ENCODE measurements at places on chromosomes 12 and 14.

DNA sequence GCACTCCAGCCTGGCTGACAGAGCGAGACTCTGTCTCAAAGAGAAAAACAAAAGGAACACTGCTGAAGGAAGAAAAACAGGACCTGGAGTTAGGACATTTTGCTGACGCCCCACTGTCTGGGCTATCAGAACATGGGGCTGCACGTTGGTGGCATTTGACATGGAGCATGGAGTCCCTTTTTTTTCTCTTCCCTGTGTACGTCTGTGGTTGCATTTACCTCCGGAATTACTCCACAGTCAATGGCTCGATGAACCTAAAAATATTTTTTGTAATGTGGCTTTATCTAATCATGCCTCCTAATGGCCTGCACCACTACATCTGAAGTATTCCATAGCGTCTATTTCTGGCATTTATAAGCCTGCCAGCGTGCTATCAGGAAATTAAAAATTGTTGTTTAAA lies 30.7 kb downstream of the TESC start:
- DNase-seq = no peak

DNA sequence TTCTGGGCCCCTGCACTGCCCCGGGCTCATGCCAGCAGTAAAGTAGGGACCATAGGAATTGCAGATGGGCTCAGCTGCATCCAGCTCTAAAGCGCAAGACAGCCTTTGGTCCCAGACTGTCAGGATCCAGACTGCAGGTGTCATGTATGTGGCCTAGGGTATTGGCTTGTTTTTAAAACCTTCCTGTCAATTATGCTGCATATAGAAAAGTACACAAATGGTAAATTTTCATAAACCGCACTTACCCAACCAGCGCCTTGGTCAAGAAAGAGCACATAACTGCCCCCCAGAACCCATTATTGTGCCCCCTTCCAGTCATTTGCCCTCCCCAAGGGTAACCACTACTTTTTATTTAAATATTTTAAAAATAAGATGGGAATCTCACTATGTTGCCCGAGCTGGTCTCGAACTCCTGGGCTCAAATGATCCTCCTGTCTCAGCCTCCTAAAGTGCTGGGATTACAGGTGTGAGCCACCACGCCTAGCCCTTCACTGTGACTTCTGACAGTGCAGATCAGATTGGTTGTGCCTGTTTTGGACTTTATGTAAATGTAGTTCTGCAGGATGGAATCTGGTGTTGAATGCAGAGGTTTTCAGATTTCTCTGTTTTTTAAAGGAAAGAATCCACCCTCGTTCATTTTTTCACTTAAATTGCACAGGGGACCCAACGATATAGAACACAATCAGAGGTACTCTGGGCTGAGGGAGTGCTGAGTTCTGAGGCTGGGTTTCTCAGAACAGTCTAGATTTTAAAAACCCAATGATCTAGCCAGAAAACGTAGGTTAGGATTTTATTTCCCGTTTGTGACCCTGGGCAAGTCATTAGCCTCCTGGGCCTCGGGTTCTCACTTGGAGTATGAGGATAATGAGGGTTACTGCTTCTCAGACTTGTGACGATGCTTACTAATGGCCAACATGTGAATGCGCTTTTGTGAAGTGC lies 6.7 kb downstream of the NR4A1 start:
- DNase-seq = no peak

DNA sequence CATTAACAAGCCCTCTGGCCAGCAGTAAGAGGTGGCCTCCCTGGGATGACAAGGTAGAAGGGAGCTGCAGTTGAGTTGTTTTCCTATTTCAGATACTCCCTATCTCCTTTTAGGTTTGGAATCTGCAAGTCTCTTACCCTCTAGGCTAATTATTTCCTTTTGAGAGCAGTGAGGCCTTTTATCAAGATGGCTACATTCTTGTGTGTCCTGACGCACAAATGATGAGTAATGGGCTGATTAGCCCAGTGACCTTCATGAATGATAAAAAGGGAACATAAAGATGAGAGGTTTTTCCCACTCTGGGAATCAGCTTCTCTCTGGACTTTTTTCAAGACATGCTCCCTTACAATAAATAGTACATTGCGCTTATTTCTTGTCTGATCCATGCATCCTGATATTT lies 22.9 kb downstream of the DYRK2 start:
- no peak for DNase-seq

GRCh38 chr14:82879949-82880535 lies 1346.4 kb upstream of the SEL1L start:
- no peak for DNase-seq

DNA sequence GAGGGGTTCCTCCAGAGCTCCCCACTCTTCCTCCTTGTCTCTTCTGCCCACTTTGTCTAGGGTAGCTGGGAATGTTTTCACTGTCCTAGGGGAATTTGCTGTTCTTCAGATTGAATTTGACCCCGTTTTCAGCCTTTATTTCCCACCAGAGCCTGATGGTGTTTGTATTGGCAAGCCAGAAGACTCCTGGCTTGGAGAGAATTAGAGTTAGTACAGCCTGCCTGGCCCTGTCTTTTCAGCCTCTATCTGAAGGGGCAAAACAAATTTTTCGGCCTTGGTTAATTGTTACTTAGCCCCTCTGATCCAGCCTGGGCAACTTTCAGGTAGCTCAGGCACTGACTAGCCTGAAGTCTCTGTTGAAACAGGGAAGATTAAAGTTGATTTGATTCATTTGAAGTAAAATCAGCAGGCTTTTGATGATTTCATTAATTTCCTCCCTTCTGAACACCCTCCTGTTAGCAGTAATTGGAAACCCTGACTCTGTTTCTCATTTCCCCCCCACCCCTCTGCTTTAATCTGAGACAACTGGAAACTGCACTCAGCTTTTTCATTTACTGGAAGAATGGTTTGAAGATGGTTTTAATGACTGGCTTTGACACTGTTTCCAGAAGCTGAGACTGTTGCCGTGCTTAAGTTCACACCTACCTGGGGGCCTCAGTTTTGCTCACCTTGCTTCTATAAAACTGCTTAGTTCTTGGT lies 63.3 kb downstream of the SUSD6 start:
- DNase-seq = no peak

DNA sequence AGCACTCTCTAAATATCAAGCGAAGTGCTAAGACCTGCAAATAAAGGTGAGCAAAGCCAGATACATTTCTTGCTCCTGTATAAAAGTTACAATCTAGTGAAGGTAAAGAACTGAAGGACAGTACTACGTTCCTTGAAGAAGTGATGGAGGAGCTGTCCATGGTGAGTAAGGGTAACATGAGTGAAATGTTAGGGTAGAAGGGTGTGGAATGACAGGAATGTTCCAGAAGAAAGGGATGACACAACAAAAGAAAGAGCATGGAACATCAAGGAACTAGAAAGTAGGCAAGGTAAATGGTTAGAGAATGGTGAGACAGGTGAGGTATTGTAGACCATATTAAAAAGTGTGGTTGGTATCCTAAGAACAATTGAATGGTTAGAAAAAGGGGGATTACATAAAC lies 272.4 kb downstream of the ACSS3 start:
- DNase-seq = no peak

GRCh38 chr12:67942724-67943123 lies 46.5 kb upstream of the IFNG-AS1 start:
- DNase-seq = no peak

Data from putamen (tissue), 1 donor.